Activated CD4-positive, alpha-beta T cell treated with anti-CD3 and anti-CD28 coated beads, Interleukin-2, amount 50 U/mL, for 24 hours (primary cell): ENCODE measurements at places on chromosomes 6 and 20.

DNA sequence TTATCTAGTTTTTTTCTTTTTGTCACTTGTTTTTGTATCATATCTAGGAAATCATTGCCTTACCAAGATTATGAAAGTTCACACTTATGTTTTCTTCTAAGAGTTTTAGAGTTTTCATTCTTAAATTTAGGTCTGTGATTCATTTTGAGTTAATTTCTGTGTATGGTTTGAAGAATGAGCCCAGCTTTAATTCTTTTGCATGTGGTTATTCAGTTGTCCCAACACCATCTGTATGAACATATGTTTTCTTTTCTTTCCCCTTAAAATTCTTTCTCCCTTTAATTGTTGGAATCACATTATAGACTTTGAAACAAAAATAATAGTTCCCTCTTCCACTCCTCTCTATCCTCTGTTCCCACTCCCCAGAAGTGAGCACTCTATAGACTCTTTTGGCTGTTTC, 85.4 kb downstream of the SLX4IP start:
- no peak for DNase-seq

DNA sequence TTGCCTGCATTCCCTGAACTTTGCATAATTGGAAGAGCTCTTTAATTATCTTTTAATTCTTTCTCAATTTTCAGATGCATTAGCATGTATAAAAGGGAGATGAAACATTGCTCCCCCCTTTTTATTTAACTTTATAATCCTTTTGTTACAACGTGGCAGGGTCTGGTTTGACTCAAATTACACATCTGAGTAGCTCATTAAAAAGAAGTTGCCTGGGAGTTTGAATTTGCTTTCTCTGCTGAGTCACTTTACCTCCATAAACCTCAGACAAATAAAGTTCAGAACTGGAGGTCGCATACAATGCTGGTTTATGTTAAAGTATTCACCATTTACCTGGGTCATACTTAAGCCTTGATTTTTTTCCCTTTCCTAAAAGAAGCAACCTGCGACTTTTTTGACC, 495.2 kb downstream of the PREX1 start:
- no peak for DNase-seq

DNA sequence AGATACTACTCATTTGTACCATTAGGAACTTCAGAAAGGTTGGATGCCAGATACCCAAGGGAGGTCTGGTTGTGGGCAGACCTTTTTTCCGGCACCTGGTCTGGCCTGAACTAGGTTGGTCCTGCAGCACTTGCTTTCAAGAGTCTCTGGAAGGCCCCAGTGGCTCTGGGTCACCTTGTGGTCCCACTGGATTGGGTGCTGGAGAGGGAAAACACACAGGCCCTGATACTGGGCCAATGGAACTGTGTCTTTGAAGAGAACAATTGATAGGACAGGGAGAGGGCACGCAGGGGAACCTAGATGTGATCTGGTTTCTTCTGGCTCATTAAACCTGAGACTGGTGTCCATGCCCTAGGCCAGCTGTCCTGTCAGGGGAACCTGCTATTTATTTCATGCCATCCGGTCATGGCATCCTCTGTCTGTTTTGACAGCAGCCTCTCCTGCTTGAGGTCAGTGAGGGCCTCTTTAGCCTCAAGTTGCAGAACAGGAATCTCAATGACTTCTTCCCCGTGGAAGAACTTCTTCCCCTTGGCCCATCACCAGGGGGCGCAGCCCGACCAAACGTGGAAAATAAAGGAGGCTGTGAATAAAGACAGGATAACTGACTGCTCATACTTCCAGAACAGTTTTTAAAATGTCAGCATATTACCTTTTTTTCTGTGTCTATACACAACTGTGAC, 25.0 kb downstream of the TAF8 start:
- DNase-seq = peak; percentile 55

DNA sequence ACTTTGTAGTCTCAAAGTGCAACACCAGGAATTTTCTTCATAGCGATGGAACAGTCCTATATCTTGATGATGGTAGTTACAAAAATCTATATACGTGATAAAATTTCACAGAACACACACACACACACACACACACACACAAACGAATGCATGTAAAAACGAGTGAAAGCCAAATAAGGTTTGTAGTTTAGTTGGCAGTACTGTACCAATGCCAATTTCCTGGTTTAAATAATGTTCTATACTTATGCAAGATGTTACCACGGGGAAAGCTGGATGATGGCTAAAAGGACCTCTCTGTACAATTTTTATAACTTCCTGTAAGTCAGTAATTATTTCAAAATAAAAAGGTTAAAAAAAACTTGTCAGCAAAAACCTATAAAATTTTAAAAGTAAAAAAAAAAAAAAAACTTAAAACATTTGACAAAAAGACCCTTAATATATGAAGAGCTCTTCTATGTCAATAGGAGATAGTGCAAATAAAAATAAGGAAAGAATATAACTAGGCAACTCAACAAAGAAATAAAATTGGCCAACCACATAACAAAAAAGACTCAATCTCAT, 37.6 kb downstream of the PDSS2 start:
- no peak for DNase-seq

DNA sequence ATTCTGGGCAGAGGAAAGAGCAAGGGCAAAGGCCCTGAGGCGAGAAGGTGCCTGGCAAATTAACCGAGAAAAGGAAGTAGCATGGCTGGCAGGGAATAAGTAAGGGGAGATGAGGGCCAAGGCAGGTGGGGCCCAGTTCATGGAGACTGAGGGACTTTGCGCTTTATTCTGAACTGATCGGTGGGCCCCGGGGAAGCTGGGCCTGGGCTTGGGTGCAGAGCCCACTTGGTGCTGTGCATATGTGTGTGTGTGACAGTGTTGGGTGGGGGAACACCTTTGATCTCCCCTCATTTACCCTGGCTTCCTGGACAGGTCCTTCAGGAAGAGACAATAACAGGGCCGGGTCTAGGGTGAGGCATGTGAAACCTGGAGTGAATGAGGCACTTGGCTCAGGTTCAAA, 2.9 kb upstream of the MDFI start:
- no peak for DNase-seq

DNA sequence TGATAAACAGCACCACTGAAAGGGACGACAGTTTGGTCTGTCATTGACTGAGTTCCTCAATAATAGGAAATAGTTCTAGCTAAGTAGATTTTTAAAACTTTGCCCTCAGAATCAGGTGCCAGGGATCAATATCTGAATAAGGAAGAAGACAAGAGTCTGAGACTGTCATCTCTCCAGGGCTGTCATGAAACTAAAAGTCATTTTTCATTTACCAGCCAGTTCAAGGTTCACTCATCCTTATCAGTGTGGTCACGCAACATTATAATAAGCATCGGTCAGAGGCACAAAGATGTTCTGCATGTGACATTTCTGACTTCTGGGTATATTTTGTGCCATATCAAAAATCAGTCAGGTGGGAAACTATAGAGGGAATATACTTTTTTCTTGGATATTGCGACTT, 52.5 kb upstream of the E2F3 start:
- DNase-seq = no peak

- DNase-seq = no peak
These were observed 603.2 kb downstream of the RNF144B start for GRCh38 chr6:18990059-18990978.

DNA sequence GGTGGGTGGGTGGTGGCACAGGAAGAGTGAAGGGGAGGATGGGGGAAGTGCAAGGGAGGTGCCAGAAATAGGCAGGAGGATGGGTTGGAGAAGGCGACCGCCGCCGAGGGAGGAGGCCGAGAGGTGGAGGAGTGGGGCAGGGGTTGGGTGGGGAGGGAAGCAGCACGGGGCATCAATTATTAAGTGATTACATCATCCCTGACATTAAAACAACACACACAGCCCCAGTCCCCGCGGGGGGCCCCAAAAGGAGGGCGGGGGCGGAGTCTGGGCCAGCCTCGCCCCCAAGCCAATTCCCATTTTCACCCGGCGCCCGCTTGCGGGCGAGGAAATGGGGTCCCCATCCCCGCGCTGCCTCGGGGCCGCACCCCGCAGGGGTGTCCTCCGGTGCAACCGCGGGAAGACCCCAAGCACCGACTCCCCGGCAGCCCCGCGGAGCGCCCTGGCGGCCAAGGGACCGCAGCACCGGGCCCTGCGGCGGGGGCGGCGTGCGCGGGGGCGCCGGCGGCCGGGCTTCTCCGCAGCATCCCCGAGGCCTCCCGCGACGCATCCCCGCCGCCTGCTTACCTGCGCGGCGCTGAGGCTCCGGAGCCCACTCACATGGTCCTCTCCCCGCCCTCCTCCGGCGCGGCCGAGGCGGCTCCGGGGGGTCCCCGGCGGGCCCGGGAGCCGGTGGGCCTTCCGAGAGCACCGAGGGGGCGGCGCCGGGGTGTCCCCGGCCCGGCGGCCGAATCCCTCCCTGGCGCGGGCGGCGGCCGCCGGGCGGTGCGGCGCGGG, 663 bp downstream of the FYN start:
- peak; percentile 62 for DNase-seq

GRCh38 chr6:39819676-39820075, 27.5 kb downstream of the DAAM2 start:
- no peak for DNase-seq

- no peak for DNase-seq
These were observed 405.5 kb upstream of the SULF2 start for GRCh38 chr20:48190757-48191156.

DNA sequence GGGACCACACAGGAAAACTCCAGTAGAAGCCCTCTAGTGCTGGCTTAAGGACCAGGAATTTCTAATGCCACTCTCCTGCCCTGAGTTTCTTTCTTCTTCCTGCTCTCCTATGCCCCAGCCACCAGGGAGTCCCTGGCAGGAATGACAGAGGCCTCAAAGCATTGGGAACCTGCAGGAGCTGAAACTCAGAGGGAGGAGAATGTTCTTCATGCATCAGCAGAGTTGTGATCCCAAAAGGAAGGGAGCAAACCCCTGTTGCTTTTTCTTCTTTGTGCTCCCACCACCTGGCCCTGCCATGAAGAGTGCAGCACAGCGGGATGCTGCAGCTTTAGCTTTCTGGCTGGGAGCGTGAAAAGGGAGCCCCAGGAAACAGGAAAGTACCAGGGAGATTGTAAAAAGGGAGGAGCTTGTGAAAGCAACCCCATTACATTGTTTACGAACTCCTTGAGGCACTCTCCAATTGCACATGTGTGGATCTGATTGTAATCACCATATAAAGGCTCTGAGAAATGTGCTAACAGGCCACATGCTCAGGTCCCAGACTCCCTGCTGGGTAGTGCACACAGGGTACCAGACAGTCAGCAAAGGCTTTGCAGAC, 34.7 kb upstream of the FKBP1A start:
- DNase-seq = no peak
